ENCODE measurements at places on chromosomes 13 and 19.

- DNase-seq, result no peak
Measured at GRCh38 chr13:102225892-102226291, 176.0 kb downstream of the FGF14 start.

GRCh38 chr19:40542202-40542859 is 34.3 kb upstream of the SHKBP1 start:
- no peak for DNase-seq

- DNase-seq, result peak; percentile 24
Measured at GRCh38 chr19:39409208-39410016, 2.8 kb downstream of the ZFP36 start.

DNA sequence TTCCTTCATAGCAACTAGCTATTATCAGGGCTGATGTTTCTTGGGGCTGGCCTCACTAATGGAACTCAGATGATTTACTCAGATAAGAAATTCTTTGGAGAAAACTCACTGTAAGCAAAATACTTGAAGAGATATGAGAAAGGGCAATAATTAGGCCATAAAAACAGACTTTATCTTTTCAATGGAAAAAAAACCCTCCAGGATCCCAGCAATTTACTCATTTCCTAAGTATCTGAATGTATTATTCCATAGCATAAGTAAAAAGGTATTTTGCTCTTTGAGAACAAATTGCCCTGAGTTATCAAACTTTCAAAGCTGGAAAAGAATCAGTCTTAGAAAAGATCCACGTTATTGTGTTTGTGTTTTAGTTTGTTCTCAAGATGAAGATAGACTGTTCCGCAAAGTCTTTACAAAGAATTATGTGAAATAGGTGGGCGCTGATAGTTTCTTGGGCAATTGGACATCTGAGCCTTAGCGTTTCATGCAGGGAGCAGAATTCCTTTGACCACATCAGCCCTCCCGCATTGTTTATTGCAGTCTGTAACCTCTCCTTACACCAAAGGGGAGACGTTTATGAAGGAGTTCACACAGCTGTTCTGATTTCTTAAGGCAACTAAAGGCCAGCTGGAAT is 29.1 kb upstream of the CSNK1A1L start:
- DNase-seq, result no peak

DNA sequence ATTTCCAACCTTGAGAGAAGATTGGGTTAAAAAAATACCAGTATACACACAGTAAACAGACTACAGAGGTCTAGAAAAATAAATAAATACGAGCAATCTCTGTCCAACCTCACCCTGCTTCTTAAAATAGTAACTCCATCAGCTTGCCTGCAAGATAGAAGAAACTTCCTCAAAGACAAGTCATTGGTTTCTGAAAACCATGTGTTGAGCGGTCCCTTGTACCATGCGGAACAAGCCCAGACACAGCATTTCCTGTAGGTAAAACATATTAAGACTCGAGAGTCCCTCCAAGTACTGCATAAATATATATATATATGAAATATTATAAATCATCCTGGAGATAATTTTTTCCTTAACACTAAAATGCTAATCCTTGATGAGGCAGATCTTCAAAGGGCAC is 157.4 kb downstream of the MZT1 start:
- no peak for DNase-seq

DNA sequence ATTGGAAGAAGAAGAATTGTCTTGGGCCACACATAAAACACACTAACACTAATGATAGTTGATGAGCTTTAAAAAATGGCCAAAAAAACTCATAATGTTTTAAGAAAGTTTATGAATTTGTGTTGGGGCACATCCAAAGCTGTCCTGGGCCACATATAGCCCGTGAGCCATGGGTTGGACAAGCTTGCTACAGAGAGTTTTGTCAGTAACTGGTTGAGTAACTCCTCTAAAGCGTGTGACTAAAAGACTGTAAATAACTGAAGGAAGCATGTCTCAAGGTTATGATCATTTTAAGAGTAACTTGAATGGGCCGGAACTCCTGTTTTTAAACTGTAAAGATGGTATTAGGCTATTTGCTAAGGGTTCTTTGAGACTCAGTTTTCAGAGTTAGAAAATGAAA is 118.0 kb downstream of the KL start:
- no peak for DNase-seq

DNA sequence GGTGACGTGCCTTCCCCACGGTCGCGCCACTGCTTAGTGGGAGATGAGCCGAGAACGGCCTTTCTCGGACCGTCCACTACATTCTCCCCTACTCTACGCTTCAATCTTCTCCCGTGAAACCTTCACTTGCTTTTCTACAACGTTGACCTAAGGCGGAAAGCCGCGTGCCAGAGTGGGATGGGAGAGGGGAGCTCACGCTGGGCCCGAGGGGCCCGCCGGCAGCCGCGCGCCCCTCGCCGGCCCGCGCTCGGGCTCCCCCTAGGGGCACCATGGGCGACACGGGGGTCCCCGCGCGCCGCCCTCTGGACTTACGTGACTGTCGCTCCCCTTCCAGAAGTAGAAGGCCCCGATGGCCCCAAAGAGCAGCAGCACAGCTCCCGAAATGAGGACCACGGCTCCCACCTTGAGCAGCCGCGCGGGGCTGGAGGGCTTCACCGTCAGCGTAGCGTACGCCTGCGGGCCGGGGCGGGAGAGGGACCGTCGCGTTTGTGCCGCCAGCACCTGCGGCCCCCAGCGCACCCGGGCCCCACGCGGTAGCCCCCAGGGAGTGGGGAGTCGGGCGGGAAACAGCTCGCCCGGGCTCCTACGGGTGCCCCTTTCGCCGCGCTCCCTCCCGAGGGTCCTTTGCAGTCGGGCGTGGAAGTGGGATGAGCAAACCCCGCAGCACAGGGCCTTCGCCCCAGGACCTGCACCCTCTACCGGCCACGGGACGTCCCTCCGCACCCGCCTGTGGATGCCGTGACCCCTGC is 727 bp downstream of the CNMD start:
- DNase-seq, result no peak

- no peak for DNase-seq
Measured at GRCh38 chr19:35216833-35217648, 11.5 kb downstream of the FAM187B start.

GRCh38 chr13:60990032-60990733 is 425.5 kb downstream of the PCDH20 start:
- DNase-seq, result no peak

- DNase-seq, result no peak
Measured at GRCh38 chr19:45477186-45477585, 9.4 kb downstream of the FOSB start.

- DNase-seq, result no peak
Measured at GRCh38 chr13:40348096-40348679, 318.3 kb downstream of the FOXO1 start.

DNA sequence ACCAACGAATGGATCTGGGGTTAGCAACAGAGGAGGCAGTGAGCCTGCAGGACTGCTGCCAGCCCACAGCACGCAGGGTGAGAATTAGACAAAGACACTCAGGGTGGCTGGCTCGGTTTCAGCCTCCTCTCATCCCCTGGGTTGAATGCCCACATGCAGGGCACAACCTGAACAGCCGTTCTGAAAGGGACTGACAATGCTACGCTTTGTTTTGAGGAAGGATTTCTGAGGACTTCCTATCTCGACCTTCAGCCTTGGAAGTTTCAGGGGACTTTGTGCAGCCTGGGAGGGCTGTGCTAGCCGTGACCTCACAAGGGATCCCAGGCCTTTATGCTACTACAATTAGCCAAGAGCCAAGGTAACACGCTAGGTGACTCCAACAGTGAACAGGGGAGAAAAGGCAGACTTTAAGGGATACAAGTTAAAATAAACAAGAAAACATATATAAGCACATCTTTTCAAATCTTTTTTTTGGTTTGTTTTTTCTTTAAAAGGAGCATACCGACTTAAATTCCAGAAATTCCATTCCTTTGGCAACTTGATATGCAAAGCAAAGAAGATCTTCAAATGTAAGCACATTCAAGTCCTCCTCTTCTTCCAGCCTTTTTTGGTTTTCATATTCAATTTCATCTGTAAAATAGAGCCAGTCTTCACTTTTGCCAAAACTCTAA is 34.5 kb upstream of the URAD start:
- DNase-seq, result no peak

DNA sequence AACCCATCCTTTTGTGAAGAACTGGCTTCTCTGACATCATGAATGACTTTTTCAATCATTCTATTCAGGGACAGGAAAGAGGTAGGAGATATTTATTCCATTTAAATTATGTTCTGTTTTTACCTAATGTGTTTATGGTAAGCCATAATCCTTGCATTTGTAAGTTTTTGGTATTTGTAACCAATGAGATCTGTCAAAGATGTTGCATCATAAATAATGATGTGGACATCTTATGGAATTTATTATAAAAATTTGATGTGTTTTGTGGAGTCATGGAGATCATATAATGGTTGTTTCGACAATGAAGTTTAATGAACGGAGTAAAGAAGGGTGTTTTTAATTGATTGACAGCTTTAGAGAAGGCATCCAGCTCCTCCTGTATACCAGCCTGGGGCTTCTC is 67.6 kb downstream of the LMO7 start:
- no peak for DNase-seq

DNA sequence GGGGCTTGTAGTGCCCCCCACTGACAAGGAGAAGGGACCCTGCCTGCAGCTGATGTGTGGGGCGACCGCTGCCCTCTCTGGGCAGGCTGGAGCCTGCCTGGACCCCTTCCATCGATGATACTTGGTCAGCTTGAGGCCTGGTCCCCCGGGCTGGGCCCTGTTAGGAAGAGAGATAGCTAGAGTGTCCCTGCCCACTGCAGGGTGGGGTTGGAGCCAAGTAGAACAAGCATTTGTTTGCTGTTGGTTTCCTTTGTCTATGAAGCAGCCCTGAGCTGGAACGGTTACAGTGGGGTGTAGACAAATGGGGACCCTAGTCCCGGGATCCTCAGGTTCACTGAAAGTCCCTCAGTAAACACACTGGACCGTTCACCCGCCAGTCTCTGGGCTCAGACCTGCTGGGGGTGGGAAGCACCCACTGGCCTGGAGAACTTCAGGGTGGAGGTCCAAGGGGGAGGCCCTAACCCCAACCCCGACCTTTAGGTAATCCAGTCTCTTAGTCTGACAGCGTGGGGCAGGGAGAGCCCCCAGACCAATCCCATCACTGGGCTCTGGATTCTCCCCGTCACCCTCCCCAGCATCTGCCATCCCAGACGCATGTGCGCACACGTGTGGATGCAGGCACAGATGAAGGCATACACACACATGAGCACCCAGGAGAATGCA is 204.8 kb upstream of the ZNF536 start:
- DNase-seq, result no peak

- DNase-seq, result no peak
Measured at GRCh38 chr19:16446724-16447368, 24.9 kb downstream of the EPS15L1 start.

DNA sequence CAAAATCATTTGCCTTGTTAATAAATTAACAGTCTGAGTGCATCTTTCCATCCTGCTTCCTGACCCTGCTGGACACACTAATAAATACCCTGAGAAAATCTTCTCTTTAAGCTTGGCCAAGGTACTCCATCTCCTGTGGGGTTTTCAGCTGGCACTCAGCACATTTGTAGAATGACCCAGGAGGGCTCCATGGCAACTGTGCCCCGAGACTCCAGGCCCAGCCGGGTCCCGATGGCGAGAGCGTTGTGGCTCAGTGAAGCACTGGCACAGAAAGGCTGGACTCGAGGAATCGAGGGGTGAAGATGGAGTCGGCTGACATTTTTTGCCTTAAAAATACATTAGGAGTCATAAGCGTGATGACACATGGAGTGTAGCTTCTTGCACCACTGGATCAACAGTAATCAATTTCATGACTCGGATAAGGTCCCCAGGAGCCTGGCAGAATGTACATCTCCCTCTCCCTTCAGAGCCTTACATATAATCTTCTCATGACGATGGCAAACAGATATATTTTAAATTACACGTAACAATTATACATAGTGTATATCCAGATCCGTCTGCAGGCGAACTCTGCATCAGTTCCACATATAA is 85.4 kb downstream of the SLC7A1 start:
- no peak for DNase-seq

GRCh38 chr19:34044021-34044420 is 128.3 kb upstream of the LSM14A start:
- no peak for DNase-seq

- no peak for DNase-seq
Measured at GRCh38 chr13:42497798-42498197, 76.2 kb upstream of the TNFSF11 start.

GRCh38 chr13:99227909-99228688 is 27.4 kb downstream of the UBAC2 start:
- no peak for DNase-seq

- DNase-seq, result peak; percentile 56
Measured at GRCh38 chr19:45643024-45643926, 4.1 kb upstream of the EML2 start.

- no peak for DNase-seq
Measured at GRCh38 chr19:43820098-43820883, 6.8 kb upstream of the ZNF283 start.

DNA sequence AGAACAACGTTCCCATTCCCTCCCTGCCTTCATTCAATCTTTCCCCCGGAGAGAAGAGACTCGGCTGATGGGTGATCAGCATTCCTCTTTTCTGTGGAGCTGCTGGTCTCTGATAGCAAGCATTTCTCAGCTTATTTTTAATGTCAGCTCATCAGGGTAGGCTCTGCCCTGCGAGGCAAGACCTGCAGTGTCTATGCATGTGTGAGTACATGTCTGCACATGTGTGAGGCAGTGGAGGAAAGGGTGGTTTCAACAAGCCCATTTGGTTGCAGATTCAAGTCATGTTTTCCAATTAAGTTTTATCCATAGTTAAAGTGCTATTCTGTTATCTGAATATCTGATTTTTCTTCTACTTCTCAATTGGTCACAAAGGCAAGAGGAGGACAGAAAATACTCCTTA is 19.5 kb downstream of the SLC10A2 start:
- DNase-seq, result no peak

- DNase-seq, result no peak
Measured at GRCh38 chr19:18655173-18655844, 18.5 kb downstream of the KLHL26 start.

DNA sequence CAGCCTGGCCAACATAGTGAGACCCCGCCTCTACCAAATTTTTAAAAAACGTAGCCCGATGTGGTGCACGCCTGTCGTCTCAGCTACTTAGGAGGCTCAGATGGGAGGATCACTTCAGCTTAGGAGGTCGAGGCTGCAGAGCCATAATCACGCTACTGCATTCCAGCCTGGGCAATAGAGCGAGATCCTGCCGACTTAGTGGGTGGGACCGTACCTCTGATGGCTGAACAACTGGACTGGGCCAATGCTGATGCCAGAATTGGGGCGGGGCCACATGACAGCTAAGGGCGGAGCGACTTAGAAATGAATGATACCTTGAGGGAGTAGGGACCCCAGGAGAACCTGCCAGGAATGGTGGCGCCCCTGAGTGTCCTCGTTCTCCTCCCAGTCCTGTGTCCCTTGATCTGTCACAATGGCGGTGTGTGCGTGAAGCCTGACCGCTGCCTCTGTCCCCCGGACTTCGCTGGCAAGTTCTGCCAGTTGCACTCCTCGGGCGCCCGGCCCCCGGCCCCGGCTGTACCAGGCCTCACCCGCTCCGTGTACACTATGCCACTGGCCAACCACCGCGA is 3.6 kb downstream of the LTBP4 start:
- DNase-seq, result no peak

All from GOT3 (cell line).